Stimulated activated CD4-positive, alpha-beta T cell treated with anti-CD3 and anti-CD28 coated beads, Interleukin-12 subunit alpha, Interleukin-12 subunit beta, amount 100 ng/mL, for 24 hours (primary cell): ENCODE measurements at places on chromosomes 5 and 9.

- no peak for DNase-seq
These were observed 202.7 kb upstream of the CDKN2B start for GRCh38 chr9:22211588-22212360.

DNA sequence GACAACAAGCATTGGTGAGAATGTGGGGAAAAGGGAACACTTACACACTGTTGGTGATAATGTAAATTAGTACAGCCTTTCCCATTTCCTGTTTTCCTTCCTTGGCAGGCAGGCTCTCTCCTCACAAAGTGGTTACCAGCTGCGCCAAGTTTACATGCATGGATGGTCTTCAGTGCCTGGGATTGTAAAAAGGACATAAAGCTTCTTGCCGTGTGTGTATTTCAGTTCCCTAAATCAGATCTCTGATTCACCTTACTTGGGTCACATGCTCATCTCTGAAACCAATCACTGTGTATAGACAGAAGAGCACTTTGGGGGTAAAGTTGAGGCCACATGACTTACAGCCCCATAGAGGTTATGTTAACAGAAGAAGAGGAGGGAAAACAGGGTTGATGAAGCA lies 92.8 kb downstream of the CAVIN4 start:
- no peak for DNase-seq

DNA sequence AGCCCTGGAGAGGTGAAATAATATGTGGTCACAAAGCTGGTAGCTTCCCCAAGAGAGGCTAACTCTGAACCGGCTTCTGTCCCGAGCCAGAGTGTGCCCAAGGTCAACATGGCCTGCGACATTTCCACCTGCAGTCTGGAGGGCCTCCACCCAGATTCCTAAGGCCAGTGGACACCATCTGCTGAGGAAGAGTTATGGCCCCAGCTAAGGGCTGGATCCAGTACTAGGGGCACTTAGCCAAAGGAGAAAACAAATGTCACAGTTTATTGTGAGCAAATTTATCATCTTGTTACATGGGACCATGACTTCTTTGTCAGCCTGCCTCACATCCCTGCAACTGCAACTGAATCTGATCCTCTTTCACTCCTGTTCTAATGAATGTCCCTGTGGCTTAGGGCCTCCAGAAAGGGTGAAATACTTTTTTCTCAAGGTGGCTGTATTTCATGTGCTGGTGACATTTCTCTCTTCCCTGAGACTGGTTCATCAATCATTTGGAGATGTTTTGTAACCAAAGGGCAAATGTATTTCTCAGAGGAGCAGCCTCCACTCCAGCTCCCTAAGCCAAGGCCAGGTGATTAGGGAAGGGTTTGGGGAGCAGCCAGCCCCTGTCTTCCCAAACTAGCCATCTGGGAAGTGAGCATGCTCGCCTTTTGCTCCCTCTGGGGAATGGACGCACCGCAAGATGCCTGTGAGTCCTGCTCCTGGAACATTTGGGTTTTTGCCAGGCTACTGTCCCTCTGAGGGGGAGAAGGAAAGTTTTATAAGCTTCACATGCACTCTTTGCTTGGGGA lies 148.3 kb downstream of the CMYA5 start:
- no peak for DNase-seq

DNA sequence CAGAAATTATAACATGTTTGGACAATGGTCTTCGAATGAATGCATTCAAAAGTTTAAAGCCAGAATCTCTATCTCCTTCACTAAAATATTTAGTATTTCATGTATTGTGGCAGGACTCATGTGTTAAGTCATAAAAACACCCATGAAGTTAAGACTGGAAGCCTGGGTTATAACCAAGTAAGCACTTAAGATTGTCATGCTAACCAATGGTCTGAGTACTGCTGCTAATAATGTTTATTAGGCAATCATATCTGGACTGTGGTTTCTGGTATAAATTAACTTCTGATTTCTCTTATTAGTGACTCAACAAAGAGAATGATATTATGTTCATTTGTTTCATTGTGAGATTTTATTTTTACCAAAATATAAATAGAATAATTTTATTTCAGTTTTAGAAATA lies 297.9 kb upstream of the EDIL3 start:
- no peak for DNase-seq

DNA sequence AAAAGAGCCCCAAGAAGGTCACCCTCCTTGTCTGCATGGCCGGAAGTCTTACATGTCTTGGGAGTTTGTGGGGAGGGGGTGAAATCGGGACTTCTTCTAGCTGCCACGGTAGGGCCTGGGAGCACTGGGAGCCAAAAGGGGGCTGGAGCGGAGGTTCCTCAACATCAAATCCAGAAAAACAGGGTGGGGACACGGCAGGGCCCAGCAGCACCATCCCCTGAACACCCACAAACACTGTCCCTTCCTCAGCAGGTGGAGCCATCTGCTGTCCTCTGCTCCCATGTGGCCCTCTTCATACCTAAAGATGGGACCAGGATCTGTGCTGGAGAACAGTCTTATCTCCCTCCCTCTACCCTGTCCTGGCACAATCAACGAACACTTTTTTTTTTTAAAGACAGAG lies 2.7 kb downstream of the TERT start:
- no peak for DNase-seq

DNA sequence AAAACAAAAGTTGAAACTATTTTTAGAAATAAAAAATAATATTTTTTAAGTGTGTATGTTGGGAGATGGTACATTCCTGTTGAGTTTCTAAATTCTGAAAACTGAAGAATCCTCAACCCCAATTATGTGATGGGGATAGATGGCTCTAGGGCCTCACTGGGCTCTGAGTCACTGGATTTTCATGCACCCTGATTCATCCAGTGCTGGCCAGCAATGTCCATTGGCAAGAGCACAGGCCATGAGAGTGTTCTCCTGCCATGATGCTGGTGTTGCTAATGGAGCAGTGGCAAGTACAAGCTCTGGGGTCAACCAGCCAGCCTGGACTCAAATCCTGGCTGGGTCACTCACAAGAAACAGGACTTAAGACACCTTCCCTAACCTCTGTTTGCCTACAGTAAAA lies 23.3 kb downstream of the SMIM23 start:
- no peak for DNase-seq

GRCh38 chr9:87734106-87734505 lies 8.2 kb downstream of the CTSL start:
- DNase-seq, result no peak
